ENCODE measurements at places on chromosomes 6 and 20. TPM values are rescaled to one million over a fixed set of nuclear protein-coding genes. Genes with fewer than 3 reads are reported as not detected.

Gene WFDC11
- not detected for total RNA-seq

Gene PPP1R3G
- 0.74 TPM for total RNA-seq

Gene SMLR1
- not detected for total RNA-seq

Gene ARMH2
- not detected for total RNA-seq

Gene DNAH8
- under 0.01 TPM for total RNA-seq

Gene HCRTR2
- not detected for total RNA-seq

Gene FNDC11
- total RNA-seq = 2.4 TPM

Gene MEP1A
- not detected for total RNA-seq

Gene MAK
- total RNA-seq = 0.09 TPM

Gene VGLL2
- total RNA-seq = not detected

Gene CHRNA4
- not detected for total RNA-seq

Gene CSE1L
- total RNA-seq = 83.4 TPM

Gene SAMD5
- 1.1 TPM for total RNA-seq

Gene DCBLD1
- total RNA-seq = 41.1 TPM

Gene TFAP2A
- under 0.01 TPM for total RNA-seq

Gene HSF2
- 23.4 TPM for total RNA-seq

Gene TFAP2D
- not detected for total RNA-seq

Gene CGA
- total RNA-seq = not detected

Gene ADGRF1
- total RNA-seq = not detected

Gene SPATA25
- 1.0 TPM for total RNA-seq

Gene IL17F
- total RNA-seq = not detected

Data from dermis blood vessel endothelial cell (primary cell).